PC-3 (cell line): ENCODE measurements at places on chromosomes 2 and 18. TPM values are rescaled to one million over a fixed set of nuclear protein-coding genes. Genes with fewer than 3 reads are reported as not detected.

DNA sequence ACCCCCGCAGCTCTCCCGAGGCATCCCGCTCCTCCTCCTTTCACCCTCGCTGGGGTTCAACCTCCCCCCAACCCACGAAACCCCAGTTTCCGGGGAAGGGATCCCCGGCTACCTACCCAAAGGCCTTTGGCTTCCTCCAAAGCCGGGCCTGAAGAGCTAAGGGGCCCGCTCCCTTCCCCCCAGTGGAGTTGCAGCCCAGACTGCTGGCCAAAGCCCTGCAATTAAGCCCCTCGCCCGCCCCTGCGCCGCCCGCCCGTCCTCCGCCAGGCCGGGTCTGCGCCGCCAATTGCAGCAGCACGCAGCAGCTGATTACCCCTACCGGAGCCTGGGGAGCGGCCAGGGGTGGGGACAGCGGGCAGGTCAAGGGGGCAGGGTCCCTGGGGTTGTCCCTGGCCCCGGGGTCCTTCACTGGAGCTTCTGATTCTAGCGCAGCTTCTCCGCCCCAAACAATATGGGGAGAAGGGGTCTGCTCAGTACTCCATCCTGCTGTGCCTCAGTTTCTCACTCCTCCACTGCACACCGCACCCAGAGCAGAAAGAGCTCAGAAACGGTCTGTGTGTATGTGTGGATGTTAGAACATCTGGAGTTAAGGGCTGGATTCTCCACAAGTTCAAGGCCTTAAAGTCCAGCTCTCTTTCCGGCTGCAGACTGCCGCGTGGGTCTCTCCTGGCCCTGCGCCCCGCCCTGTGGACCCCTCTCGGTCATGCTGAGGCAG, 16.9 kb downstream of the WNT10A start:
- no peak for DNase-seq
- H3K4me3 ChIP-seq = peak overlapping the region; percentile 56; the same call in 1 of the 2 replicates
- no peaks in the 10 kb centered on the region for H3K36me3 ChIP-seq
- H3K4me1 ChIP-seq = peaks cover 53% of the 10 kb centered on the region

- H3K36me3 ChIP-seq = no peaks in the 10 kb centered on the region
- no peaks in the 10 kb centered on the region for H3K4me1 ChIP-seq
- no peak for DNase-seq
- no peak overlapping the region for H3K4me3 ChIP-seq
- peaks cover 50% of the 10 kb centered on the region for H3K27me3 ChIP-seq
- no peak overlapping the region for H3K27ac ChIP-seq
Observed at GRCh38 chr18:78716022-78716421, 263.6 kb upstream of the SALL3 start.

GRCh38 chr2:30206461-30207430, 24.6 kb upstream of the LBH start:
- H3K27me3 ChIP-seq = peaks cover 35% of the 10 kb centered on the region; the same call in 1 of the 2 replicates
- no peak overlapping the region for H3K4me3 ChIP-seq
- H3K36me3 ChIP-seq = no peaks in the 10 kb centered on the region
- H3K4me1 ChIP-seq = no peaks in the 10 kb centered on the region
- H3K27ac ChIP-seq = no peak overlapping the region

DNA sequence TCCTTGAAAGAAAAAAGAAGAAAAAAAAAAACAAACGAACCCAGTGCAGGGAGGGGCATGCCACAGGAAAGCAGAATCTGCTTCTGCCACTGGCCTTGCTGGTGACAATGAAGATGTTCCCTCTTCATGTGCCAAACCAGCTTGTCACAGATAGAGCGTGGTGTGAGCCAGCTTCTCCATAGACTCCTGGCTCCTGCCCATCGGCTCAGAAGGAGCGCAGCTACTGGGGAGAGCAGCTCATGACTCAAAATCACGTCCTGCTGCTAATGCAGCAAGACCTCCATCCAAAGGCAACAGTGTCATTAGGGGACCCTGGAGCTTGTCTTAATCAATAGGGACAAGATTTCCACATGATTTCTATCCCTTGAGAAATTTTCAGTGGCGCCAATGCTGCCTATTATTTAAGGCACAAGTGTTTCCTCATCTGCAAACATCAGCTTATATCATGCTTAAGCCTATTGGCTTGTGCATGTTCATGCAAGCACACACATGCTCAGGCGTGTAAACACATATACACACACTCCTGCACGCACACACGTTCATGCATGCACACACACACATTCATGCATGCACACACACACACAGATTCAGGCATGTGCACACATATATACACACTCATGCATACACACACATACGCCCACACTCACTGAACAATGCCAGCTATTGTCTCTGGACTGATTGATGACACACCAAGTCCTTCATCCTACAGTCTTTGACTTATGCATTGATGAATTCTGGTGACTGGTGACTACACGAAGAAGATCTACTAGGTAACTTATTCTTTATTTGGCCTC, 682.0 kb upstream of the ID2 start:
- no peak for DNase-seq
- peaks cover 12% of the 10 kb centered on the region for H3K4me1 ChIP-seq
- no peak overlapping the region for H3K27ac ChIP-seq
- H3K4me3 ChIP-seq = no peak overlapping the region
- H3K36me3 ChIP-seq = no peaks in the 10 kb centered on the region

DNA sequence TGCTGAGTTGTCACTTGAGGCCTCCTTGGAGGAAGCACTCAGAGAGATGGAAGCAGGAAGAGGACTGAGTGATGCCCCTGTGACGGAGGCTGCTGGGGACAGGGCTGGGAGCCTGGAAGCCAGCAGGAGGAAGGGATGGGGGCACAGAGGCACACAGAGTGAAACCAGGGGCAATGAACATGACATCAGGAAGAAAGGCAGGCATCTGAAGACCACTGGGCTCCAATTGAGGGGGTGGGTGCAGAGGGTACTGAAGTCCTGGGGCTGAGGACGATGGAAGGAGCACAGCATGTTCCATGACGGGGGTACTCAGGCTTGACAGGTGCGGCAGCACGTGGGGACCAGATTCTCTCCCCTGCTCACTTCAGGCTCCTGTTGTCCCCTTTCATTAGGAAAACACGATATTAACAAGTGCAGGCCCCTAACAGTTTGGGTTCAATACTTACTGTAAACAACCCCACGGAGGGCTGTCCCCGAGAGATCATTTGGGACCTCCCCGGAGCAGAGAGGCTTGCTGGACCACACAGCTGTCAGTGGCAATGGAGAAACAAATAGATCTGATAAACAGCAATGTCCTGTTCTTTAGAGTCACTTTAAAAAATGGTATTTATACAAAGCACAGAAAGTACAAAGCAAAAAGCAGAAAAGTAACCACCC, 8.7 kb downstream of the INPP5D start:
- no peak overlapping the region for H3K27ac ChIP-seq
- peaks cover 13% of the 10 kb centered on the region for H3K4me1 ChIP-seq
- DNase-seq = no peak
- H3K4me3 ChIP-seq = no peak overlapping the region
- H3K27me3 ChIP-seq = no peaks in the 10 kb centered on the region

RASGRP3 gene
- 0.15 and 0.52 TPM in 2 replicates for total RNA-seq
